NCI-H187 (cell line): ENCODE measurements at places on chromosomes 4 and X.

- DNase-seq: no peak
Measured at GRCh38 chrX:71151366-71151765, 6.7 kb downstream of the NLGN3 start.

DNA sequence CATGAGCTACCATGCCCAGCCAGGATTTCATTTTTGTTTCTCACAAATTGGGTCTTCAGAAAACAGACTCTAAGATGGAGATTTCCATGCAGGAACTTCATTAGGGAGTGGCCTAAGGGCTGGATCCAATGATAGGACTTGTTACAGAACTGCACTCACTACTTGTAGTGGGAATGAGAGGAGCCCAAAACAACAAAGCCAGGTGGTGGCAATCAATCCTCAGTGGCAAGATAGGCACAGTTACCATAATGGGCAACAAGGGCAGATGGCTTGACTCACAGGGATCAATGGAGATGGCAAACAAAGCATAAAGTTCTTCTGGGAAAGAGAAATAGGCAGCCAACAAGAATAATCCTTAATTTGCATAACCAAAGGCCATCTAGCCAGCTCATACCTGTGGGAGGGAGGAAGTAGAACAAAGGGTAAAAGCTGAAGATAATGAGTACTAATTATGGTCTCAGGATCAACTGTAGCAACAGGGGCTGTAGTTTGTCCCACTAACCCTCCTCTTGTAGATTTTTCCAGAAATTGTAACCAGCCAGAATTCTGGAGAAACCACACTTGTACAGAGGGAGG lies 72.8 kb upstream of the MAPK10 start:
- DNase-seq: no peak

DNA sequence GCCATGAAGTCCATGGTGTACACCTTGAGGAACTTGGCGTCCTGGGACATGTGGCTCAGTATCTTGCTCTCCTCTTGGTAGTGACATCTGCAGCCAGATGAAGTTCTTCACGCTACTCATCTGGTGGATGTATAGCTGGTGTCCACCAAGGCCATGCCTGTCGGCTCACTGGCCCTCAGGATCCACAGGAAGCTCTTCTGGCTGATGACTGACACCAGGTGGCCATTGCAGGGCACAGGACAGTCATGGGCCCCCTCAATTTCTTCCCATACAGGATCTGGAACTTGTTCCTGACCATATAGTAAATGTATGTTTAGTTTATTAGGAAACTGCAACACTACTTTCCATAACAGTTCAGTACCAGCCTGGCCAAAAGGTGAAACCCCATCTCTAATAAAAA lies 10.3 kb upstream of the CLCN5 start:
- no peak for DNase-seq

DNA sequence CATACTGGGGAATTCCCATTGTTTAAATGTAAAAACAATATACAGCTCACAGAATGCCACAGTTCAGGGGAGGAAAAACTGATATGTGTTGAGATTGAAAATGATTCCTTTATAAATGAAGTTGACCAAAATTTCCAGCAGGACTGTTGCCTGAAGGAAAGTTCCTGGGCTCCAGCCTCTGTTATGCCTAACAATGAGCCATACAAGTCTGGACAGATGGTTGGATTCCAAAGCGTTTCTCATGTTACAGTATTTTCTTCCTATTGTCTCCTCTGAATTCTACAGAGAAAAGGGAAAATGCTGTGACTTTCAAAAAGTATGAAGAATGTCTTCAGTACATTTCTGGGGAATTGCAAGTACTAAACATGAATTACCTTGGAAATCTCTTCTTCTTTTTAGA lies 73.3 kb downstream of the ALPK1 start:
- no peak for DNase-seq

GRCh38 chr4:47954677-47955076 lies 40.3 kb upstream of the NFXL1 start:
- no peak for DNase-seq

DNA sequence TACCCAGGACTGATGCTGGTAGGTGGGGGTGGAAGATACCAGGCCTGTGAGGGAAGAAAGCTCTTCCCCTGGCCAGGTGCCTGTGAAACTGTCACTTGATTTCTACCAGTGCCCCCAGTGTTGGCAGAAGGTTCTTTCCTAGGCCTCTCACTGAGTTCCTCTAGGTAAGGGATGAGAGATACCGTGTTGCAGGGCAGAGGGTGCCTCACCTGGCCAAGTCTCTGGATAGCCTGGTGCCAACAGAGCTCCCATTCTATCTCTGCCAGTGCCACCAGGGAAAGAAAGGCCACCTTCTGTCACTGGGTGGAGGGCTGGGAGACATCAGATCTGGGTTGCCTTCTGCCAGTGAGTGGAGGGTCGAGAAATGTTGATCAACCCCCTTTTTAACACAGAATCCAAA lies 94.1 kb downstream of the RTL5 start:
- DNase-seq: no peak

DNA sequence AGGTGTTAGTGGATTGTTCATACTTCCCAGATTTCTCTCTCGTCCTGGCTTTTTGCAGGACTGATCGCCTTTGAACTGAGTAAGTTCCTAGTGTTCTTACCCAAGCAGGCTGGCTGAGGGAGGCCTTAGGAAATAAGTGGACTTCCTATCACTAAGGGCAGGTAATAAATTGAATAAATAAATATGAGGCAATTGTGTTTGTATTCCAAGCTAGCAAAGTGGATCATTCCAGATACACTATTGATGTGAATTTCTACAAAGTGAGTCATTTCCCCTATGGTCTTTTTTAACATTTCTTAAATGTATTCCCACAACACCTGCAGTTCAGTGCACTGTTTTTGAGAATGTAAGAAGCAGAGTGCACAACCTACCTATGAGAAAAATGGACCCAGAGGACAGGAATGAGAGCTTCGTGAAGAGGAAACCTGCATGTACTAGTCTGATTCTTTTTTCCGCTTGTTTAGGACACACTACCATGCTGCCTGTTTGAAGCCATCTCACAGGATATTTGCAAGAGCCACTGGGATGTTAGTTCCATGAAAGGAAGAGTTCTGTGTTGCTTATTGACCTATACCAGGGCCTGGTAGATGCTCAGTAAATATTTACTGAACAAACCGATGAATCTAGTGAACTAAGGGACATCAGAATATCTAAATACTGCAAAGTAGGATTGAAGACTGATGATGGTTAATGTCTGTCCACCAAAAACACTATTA lies 29.0 kb upstream of the SMAD1 start:
- no peak for DNase-seq

DNA sequence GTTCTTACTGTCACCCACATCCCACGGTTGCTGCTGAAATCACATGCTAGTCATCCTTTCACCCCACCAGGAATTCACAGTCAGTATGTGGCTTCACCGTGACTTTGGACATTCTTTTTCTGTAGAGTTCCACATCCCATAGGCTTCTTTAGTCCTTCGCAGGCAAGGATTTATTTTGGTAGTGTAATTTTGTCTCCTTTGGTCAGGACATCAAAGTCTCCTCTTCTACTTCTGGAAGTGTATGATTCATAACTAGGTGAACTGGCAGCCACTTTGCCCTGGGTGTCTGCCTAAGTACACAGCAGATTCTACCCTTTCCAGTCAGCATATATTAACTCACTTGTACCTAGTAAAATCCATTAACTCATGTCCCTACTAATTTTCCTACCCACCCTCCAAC lies 38.3 kb upstream of the MMAA start:
- no peak for DNase-seq

DNA sequence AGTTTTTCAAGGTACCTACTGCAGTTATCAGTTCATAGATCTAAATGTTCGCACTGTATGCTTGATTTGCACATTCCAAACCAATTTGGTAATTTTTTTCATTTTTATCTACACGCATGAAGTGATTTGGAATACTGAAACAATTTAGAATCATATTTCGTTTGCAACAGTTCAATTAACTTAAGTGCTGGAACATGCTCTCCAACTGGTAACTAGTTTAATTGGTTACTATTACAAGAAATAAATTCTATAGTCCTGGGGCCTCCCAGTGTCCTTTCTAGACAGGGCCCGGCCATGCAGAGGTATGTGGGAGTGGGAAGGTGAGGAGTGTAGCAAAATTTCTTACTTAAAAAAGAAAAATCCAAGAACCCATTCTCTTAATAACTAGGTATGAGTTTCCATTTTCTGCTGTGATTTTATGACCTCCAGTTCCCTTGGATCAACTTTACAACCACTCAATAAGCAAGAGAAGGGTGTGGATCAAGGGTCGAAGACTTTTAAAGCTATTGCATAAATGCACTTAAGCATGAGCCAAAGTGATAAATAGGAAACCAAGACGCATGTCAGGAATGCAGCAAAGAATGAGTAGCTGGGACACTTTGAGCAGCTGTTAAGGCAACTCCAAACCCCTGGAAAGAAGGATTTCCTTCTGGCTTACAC lies 106.9 kb downstream of the PPARGC1A start:
- no peak for DNase-seq

DNA sequence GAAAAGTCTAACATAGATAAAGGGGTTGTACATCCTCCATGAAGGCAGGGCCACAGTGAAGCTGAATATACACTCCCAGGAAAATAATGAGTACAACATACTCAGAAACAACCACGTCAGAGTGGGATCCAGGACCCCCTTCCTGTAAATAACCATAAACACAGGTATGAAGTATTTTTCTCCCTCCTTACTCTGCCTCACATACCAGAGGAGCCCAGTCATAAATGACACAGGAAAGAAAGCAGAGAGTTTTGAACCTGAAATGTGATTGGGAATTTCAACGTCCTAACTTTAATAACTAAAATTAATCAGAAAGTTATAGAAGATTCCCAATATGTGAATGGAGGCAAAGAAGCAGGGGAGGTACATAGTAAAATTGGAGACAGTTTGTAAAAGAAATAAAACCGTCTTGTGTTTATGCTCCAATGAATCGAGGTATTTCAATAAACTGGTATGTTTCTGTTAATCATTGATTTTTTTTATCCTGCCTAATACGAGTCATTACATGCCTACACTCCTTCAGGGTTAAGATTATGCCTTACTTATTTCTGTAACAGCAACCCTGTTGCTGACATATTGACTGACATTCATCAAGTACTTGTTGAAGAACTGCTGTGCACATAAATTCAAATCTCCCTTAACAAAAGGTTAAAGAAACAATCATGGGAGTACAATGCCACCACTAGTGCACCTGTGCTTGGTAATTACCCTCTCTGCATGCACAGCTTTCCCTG lies 431.3 kb downstream of the KCNIP4 start:
- no peak for DNase-seq

GRCh38 chr4:21979196-21979595 lies 30.6 kb upstream of the KCNIP4 start:
- no peak for DNase-seq

DNA sequence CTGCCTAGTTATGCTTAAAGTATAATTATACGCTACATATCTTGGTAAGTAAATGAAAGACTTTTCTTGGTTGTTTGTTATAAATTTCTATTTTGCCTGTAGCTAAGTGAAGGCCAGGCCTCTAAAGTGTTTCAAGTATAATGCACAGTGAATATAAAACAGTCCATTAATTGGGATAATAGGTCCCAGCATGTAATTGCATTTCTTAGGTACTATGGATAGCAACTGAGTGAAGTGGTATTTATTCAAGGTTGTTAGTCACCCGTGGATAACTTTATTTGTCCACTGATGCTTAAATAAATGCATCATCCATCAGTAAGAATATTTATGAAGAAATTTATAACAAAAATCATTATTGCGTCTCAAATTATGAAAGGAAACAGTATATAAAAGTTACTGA lies 59.1 kb downstream of the TEX13C start:
- DNase-seq: no peak

- DNase-seq: no peak
Measured at GRCh38 chr4:100908540-100908939, 390.7 kb upstream of the EMCN start.

GRCh38 chr4:40152637-40153036 lies 44.2 kb upstream of the RHOH start:
- no peak for DNase-seq

DNA sequence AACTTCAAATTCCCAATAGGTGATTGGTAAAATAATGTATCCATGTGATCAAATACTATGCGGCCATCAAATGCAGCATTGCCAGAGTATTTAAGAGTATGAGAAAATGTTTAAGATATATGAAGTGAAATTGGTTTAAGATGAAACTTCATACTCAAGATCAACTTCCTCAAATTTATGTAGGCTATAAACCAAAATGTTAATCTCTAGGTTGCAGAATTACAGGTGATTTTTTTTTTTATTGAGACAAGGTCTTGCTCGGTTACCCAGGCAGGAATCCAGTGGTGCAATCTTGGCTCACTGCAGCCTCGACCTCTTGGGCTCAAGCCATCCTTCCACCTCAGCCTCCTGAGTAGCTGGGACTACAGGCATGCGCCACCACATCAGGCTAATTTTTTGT lies 25.3 kb downstream of the ACSL4 start:
- DNase-seq: no peak

GRCh38 chr4:478373-478772 lies 20.6 kb downstream of the ZNF721 start:
- DNase-seq: no peak

DNA sequence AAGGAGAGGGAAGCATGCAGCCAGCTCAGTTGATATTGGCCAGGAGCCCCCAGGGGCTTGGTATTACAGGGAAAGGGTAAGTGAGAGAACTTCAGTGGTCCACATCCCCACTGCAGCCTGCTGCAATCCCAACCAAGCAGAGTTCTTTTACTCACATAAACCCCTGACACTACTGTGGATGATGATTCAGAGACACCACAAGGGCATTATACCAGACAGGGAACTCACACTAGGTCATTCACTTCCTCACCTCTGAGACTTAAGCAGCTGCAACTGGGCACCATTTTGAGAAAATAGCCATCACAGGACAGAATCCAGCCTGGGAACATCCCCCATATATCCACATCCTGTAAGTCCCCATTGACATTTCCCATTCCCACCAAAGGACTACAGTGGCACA lies 248.0 kb downstream of the INPP4B start:
- no peak for DNase-seq

GRCh38 chrX:133654811-133655210 lies 239.5 kb upstream of the GPC4 start:
- no peak for DNase-seq

- DNase-seq: no peak
Measured at GRCh38 chrX:26722666-26723428, 506.9 kb downstream of the MAGEB5 start.

DNA sequence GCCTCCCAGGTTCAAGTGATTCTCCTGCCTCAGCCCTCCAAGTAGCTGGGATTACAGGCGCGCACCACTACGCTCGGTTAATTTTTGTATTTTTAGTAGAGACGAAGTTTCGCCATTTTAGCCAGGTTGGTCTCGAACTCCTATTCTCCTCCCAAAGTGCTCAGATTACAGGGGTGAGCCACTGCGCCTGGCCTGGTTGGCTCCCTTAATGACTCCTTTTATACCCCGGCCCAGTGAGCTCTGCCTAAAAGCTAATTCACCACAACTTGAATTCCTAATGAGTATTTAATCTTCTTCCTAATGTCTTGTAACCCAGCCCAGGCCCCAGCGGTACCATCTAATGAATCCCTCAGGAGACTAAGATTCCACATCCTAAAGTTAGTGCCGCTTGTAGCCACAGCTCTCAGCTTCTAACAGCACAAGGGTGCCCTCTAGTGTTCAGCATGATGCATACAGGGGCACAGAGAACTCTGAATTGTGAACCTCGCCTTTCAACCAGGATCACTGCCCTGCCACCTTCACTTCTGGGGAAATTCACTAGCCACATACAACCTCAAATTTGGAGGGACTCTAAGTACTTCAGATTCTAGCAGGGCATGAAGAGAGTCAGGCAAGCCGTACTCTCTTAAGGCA lies 89.5 kb downstream of the OR13H1 start:
- peak; percentile 39 for DNase-seq

- DNase-seq: no peak
Measured at GRCh38 chr4:148216866-148217814, 225.1 kb downstream of the NR3C2 start.

- no peak for DNase-seq
Measured at GRCh38 chr4:94372991-94373390, 30.4 kb upstream of the HPGDS start.
